Hematopoietic multipotent progenitor cell treated with erythropoietin and hydrocortisone succinate and interleukin-3 and kit ligand, for 6 days (in vitro differentiated cells): ENCODE measurements at places on chromosomes 5 and 9.

- peak; percentile 59 for DNase-seq
Observed at GRCh38 chr5:96146675-96147074, 185.0 kb upstream of the ELL2 start.

- no peak for DNase-seq
Observed at GRCh38 chr9:98210435-98210834, 18.0 kb upstream of the CORO2A start.

- no peak for DNase-seq
Observed at GRCh38 chr5:126591549-126591948, 3.5 kb downstream of the ALDH7A1 start.

DNA sequence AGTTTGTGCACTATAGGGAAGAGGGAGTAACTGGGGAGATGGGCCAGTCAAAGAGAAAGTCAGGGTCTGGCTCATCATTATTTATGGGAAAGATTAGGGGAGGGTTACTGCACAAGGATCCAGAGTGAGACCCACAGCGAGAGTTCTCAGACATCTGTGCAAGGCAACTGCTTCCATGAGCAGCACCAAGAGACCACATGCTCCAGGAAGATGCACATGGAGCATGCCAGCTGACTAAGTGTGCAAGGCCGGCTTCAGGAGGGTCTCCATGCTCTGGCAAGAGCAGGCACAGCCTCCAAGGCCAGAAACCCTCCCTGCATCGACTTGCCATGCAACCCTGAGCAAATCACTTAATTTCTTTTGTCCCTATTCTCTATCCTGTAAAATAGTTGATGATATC, 616.9 kb downstream of the CSNK1G3 start:
- DNase-seq, result no peak
